ENCODE measurements at places on chromosomes 5 and 9.

- no peak for DNase-seq
These were observed 529.6 kb downstream of the PSAT1 start for GRCh38 chr9:78826527-78826926.

- no peak for DNase-seq
These were observed 58.6 kb upstream of the LIFR start for GRCh38 chr5:38615042-38615441.

DNA sequence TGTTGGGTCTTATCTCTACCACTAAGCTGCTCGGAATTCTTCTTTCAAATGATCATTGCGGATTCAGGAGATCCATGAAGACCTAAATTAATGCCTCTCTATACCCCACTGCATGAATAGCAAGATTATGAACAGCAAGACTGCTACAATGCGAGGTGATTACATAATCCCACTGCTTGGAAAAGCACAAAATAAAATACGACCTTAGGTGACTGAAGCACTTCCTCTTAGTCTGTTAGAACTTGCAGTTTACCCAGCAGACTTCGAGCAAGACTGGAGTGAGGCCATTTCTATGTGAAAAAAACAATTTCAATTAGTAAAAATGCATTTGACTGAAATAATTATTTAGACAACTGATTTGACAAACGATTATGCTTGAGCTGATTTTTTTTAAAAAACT lies 59.8 kb downstream of the SH3RF2 start:
- no peak for DNase-seq

- DNase-seq = no peak
These were observed 137.2 kb upstream of the ZNF608 start for GRCh38 chr5:124883681-124884080.

GRCh38 chr5:19917588-19918122 lies 70.3 kb downstream of the CDH18 start:
- DNase-seq = no peak

GRCh38 chr5:154722936-154723335 lies 32.2 kb upstream of the LARP1 start:
- DNase-seq = no peak

- DNase-seq = no peak
These were observed 24.0 kb downstream of the LYRM7 start for GRCh38 chr5:131194725-131195124.

DNA sequence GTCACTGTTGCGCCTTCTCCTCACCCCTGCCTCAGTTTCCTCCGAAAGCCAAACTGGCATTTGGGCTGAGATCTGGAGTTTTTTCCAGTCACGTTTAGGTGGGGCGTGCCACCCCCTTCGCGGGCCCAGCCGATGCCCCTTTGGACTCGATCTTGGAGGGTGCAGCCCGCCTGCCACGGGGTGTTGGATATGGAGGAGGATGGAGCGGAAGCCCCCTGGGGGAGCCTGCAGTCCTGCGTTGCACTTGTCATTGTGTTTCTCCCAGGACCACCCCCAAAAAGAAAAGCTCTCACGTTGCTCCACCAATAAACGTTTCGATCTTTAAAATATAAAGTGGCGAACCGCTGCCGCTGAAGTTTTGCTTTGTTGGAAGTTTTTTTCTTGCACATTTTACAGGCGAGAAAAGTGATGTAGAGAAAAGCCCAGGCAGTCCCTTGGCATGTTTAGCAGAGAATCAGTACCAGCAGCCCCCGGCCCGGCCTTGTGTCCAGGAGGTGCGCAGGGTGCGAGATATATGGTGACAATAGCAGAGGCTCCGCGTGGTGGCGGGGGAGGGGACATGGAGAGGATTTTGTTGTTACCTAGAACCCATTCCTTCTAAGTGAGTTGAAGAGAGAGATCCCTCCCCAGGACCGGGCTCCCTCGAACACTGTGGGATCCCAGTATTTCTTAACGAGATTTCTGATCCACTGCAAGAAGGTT lies 681 bp downstream of the F2R start:
- no peak for DNase-seq

DNA sequence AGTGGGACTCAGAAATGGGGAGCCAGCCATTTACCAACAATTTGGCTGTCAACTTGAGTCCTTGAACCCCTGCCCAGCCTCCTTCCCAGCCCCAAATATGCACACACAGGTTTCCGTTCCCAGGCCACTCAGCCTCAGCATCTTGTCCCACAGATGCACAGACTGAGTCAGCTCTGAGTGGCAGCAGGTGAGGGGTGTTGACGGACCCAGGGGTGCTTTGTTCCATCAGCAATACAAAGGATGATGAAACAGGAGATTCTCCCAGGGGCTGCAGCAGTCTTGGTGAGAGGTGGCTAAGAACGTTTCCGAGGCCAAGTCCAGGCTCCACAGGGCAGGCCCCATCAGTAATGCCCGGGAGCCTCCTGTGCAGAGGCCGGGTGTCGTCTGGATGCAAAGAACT lies 4.9 kb upstream of the OLFM1 start:
- DNase-seq = no peak

DNA sequence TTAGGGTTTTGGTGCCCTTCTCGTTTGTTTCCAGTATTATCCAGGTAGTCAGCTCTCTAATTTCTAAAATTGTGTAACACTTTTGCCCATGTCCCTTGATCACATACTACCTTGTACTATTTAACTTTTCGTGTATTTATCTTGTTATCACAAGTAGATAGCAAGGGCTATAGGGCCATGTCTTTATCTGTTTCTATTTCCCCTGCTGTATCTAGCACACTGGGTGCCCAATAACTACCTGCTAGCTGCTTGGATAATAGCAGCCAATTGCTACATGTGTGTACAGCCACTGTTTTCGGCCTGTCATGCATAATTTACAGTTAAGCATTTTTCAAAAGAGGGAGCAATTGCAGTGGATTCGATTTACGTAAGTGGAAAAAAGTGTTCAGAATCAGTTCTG lies 64.8 kb upstream of the TNFAIP8 start:
- no peak for DNase-seq

- no peak for DNase-seq
These were observed 3.7 kb downstream of the TLN1 start for GRCh38 chr9:35728041-35728971.

DNA sequence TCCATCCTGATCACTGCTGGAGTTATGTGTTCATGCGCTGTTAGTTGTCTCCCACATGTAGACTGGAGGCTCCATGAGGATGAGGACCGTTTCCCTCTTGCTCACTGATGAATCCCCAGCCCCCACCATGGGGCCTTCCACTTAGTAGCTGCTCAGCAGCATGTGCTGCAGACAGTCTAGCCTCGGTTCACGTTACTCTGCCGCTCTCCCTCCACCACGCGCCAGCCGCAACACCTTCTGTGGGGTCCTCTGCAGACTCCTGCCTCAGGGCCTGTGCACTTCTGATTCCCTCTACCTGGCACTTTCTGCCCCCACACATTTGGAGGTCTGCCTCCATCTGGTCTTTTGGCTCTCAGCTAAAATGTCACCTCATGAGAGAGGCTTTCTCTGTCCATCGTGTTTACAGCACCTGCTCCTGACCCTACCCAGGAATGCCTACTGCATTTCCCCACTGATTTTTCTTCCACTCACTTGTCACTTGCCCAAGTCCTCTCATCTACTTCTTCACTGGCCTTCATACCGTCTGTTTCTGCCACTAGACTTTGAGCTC lies 36.3 kb downstream of the STK10 start:
- DNase-seq = no peak

DNA sequence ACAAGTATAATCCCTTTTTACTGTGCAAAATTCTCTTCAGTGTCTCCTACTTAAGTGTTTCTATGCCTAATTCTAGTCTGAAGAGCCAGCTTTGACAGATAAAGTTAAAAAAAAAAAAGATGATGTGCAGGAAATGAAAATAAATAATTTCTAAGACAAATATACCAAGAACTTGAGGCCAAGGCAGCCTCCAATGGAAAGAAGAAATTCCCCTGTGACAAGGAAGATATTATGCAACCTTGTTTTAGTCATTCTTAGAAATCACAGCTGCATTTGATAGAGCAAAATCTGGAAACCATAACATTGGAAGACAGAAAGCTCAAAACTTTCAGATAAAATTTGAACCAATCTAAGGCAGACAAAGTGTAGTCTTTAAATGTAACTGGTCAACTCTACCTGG lies 375.9 kb upstream of the TLE4 start:
- no peak for DNase-seq

GRCh38 chr5:160349249-160349934 lies 21.0 kb downstream of the C1QTNF2 start:
- no peak for DNase-seq

DNA sequence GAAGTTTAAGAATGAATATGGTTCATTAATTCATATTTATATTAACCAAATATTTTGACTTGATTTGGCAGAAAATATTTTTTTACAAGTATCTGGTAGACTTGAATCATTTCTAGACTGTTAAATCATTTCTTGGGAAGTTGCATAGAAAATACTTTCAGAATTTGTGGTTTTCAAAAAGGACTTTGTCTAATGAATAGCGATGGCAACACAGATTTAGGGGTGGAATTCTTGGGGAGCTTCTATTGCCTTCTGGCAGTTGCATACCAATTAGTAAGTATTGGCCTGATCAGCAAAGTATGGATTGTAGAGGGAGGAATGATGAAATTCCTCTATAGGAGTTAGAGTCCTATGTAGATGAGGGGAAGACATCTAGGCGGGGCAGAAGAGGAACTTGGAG lies 68.6 kb upstream of the CKMT2 start:
- no peak for DNase-seq

GRCh38 chr9:110938242-110938641 lies 100.0 kb downstream of the LPAR1 start:
- no peak for DNase-seq

GRCh38 chr5:171537070-171537849 lies 117.8 kb downstream of the FGF18 start:
- no peak for DNase-seq

- no peak for DNase-seq
These were observed 40.8 kb upstream of the ORM1 start for GRCh38 chr9:114282104-114282485.

DNA sequence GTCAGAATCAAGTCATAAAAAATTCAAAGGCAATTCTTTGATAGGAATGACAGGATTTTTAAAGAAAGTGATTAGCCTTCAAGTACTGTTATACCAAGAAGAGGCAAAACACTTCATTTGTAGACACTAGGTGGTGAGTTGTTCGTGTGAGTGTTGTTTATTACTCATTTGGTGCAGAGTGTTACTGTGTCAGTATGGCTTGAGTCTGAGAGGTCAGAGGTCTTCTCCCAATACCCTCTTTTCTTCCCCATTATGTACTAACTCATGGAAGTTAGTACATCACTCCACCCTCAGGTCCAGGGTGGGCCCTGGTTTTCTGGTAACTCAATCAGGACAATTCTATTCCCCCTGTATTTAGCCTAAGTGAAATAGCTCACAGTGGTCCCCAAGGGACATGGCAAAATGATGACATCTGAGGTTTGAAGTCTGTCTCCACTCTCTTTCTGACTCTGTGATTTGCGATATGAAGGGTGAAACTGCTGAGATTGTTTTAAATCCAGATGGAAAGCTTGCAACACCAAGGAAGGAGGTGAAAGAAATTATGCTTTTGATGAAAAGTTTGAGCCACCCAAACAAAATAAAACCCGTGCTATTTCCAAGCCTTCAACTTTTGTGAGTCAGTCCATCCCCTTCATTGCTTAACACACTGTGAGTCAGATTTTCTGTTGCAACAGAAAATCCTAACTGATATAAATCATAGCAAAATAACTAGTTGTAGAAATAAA lies 56.8 kb downstream of the NUDT12 start:
- no peak for DNase-seq

DNA sequence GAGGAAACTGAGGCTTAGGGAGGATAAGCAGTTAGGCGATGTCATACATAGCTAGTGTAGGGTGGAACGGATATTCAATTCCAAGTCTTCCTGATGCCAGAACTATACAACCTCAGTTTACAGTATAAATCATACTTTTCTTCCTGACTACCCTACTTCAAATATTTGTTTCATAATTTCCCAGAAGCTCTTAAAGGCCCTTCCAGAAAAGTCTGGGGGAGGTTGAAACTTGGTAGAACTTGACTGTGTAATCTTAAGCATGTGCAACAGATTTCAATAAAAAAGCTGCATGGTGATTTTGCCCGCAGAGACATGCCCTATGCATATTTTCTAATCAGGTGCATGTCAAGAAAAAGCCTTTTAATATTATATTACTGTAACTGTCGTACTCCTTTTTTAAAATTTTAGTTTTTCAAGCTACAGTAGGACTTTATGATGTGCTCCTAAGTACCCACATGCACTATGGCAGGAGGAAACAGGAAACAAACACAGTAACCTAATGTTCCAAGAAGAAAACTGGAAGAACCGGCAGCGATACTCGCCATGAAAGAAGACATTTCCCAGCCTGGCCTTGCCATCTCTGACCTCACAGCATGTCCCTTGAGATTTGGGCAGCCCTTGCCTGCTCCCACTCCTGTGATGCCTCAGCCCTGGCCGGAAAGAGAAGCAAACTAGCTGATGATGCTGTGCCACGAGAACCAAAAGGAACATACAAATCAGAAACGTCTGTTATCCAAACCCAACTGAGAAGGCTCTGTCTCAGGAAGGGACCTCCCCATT lies 266.0 kb downstream of the EFNA5 start:
- DNase-seq = no peak

DNA sequence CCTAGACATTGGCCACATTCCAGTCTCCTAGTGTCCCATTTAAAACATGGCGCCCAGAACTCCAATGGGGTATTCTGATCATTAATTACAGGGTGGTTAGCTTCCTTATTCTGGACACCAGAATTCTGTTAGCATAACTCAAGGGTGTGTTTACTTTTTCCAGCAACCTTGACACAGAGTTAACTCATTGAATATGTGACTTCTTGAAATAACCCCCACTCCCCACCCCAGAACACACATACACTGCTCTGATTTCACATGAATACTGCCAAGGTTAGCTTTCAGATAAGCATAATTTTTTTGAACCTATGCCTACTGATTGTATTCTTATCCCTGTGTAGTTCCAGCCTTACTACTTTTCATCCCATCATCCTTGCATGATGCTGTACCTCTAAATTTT lies 151.1 kb downstream of the SMARCA2 start:
- DNase-seq = no peak

DNA sequence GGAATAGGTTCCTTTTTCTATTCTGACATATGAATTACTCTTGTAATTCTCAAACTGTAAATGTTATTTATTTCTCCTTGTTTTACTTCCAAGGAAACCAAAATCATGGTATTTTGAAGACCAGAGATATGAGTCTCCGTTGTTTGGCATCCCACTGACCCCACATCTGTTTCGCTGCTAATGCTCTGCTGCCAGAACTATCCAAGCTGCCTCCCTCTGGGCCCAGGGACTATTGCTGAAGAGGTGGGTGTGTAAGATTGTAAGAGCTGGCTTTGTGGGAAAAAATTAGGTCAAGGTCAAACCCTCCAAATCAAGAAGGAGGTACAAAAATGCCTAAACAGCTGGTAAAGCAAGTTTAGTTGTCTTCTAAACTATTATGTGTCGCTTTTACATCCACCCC lies 129.4 kb upstream of the MYO10 start:
- no peak for DNase-seq

GRCh38 chr5:107469064-107469463 lies 201.7 kb downstream of the EFNA5 start:
- DNase-seq = no peak

DNA sequence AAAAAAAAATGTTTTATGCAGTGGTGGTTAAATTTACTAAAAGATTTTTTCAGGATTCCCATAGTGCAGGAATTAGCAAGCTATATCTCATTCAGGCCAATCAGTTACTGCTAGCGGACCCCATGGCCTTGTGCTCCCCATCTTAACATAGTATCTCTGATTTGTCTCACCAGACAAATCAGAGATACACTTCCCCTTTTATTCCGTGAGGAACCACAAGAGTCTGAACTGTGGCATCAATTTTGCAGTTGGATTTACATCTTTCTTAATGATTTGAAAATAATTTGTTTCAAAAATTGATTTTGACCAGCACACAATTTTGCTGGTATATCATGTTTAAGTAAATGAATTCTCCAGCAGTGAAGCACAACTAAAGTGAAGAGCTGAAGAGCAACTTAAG lies 17.9 kb downstream of the ITGA1 start:
- no peak for DNase-seq
